ENCODE measurements at places on chromosomes 16 and 17.

DNA sequence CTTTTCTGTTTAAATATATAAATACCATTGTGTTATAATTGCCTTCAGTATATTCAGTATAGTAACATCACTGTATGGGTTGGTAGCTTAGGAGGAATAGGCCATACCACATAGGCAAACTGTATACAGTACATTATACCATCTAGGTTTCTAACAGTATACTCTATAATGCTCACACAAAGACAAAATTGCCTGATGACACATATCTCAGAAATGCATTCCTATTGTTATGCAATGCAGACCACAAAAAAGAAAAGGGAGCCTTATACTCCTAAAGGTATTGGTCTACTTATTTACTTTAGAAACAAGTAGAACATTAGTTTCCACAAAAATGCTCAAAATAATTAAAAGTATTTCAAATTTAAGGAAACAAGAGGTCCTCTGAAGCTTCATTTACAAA is 47.9 kb downstream of the SETD6 start:
- no peak for DNase-seq

GRCh38 chr17:5355421-5356129 is 63.9 kb downstream of the NUP88 start:
- DNase-seq, result no peak

- DNase-seq, result peak; percentile 59
These were observed 32.8 kb downstream of the MYO15A start for GRCh38 chr17:18141210-18141803.

DNA sequence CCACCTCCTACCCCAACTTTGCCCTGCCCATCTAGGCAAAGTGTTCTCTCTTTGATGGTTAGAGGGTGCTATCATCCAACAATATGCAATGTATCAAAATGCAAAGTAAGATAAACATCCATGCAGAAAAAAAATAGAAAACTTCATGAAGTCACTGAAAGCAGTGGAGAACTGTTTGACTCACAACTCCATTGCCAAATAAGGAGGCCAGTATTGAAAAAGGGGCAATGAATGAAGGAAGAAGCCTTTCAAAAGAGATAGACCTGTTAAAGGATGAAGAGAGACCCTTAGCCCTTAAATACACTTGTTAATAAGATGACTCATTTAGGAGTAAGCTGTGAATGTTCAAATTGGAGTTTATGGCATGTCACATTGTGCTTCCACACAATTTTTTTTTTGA is 13.0 kb downstream of the FA2H start:
- no peak for DNase-seq

DNA sequence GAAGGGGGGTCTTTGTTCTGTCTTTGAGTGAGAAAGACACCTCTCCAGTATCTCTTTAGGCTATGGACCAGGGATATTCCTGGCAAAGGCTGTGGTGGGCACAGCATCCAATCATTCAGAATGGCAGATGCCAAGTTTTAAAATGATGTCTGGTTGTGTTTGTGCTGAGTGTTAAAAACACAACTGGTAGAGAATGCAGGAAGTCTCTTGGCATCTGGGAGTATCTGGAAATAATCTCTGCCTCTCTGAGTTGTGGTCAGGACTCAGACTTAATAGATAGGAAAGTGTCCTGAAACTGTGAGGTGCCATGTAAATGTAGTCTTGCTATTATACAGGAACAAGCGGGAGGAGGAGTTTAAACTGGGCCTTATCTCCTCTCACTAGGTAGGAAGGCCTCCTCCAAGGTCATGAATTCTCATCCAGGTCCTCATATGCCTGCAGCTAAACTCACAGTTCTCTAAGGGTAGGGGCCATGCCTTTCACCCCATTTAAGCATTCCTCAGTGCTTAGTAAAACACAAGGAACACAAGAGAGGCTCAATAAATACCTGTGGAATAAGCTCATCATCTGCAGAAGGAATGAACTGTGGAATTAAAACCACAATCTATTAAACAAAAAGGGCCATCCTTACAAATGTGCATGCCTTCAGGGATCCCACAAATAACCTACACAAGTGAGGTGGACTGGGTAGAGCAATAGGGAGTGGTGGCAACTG is 317.6 kb downstream of the CBLN1 start:
- no peak for DNase-seq

DNA sequence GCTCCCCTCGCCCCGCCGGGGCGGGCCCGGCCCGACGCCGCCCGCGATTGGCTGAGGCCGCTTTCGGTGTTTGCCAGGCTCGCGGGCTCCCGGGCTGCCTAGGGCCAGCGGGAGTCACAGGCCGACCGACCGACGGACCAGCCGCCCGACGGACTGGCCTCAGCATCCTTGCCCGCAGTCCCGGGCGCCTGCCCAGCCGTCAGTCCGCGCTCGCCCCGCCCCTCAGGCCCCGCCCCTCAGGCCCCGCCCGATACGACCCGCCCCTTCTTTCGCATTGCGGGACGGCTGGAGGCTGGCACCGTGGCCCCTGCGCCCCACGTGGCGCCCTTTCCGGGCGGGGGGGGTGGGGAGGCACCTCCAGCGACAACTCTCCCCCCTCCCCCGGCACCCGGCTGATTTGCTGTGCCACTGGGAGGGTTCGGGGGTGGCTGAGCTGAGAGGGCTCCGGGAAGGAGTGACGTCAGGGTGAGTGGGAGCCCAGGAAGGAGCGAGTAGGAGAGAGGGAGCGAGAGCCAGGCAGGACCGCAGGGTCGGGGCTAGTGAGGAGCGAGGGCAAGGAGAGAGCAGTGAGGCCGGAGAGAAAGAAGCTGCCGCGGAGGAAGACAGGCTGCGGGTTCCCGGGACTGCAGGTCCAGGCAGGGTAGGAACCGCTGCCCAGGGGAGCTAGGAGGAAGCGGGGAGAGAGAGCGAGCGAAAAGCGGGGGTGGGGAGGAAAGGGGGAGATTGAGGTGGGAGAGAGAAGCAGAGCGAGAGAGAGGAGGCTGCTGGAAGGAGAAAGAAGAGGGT is at the start of gene ASPHD1:
ASPHD1 (plus strand) TSS at position 387 of the 786 bp plus-strand sequence. CDS start 484 bp downstream, outside the sequence.
- DNase-seq, result peak; percentile 79

DNA sequence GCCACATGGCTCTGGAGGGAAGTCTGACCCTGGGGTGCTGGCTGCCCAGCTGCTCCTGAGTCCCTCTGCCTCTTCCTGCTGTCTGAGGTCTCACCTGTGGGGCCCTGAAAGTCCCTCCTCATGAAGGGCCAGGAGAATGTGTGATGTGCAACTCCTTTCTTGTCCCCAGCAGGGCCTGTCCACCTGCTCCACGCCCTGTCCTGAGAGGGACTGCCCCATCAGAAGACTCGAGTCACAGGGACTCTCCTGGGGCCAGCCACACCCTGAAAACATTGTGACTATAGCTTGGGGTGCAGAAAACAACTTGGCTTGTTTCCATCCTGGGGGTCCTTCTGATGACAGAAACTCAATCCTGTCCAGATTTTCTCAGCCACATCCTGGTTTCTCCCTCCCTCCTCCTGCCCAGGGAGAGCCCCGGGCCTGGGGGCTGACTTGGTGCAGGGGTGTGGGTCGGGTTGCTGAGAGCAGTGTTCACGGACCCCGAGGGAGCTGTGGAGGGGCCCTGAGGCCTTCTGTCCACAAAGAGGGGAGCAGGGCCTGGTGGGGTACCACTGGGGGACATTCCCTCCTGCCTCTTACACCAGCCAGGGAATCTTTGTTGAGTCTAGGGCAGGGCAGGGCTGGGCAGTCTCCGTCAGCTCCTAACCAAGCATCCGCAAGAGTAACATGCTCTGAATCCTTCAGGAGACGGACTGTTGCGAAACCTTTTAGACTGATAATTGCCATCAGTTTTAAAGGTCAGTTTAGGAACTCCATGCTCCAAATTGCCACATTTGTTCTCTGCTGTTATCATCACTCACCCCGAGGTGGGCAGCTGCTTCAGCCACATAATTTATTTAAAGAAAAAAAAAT is 45.9 kb downstream of the NT5M start:
- DNase-seq, result no peak

- DNase-seq, result no peak
These were observed 169.1 kb downstream of the HS3ST3B1 start for GRCh38 chr17:14469971-14470370.

DNA sequence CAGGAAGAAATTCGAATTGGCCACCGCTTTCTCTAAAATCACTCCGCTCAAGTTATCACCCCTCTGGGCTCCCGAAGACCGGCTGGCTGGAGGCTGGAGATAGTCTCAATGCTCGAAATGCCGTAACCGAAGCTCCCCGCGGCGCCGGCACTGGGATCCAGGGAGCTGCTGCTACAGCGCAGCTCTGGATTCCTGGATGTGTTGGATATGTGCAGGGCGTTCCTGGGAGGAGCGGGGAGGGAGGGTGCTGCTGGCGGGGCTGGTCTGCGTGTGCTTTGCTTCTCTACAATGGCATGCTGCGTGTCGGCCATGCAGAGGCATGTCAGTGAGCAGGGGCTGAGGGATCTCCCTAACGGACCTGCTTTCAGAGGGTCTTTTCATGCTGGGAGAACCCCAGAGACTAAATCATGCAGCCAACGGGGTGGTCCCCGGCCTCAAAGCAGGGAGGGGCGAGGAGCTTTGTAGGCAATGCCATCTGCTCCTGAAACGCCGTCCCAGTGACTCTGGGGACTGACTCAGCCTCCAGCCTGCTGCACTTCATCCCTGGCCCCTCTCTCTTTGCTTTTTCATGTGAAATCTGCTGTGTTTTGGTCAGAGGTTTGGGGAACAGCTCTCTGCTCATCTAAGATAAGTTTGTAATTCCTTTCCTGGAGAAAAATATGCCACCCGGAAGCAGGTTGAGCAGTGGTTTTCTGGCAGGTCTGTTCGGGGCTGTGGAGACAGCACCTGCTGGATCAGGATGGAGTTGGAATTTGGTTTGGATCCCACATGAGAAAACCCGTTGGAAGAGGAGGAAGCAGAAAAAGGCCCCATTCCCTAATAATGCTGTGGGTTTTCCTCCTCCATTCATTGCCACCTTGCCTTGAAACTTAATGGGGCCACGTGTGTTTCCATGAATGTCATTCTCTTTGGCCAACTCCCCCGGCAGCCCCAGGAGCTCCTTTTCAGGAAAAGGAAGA is 311.4 kb downstream of the SEC14L1 start:
- DNase-seq, result peak; percentile 55

DNA sequence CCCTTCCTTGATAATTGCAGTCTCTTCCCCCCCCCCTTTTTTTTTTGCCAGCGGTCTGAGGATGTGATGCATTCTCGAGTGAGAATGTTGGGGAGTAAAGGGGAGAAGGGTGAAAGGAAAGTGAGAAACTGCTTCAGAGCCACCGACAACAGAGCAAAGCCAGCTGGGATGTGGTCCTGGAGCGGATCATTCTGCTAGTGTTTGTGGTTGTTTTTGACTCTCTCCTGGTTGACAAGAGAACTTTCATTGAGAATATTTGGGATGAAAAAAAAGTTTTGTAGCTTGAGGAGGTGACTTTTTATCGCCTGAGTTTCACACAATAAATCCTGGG is 1.3 kb downstream of the NF1 start:
- no peak for DNase-seq

DNA sequence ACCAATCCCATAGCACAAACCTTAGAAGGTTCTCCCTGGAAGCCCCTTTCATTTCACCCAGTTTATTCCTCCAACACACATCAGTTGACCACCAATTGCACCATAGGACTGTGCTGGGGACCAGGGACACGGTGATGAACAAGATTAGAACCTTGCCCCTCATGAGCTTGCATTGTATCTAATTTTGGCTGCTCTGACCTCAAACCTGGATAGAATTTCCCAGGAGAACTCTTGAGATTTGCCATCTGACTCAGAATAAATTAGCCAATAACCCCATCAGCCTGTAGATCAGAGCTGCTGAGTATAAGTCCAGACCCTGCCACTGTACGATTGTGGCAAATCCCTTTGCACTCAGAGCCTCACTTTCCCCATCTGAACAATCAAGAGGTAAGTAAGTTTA is 52.1 kb downstream of the CDH11 start:
- no peak for DNase-seq

- no peak for DNase-seq
These were observed 24.0 kb upstream of the SREBF1 start for GRCh38 chr17:17860766-17861107.

DNA sequence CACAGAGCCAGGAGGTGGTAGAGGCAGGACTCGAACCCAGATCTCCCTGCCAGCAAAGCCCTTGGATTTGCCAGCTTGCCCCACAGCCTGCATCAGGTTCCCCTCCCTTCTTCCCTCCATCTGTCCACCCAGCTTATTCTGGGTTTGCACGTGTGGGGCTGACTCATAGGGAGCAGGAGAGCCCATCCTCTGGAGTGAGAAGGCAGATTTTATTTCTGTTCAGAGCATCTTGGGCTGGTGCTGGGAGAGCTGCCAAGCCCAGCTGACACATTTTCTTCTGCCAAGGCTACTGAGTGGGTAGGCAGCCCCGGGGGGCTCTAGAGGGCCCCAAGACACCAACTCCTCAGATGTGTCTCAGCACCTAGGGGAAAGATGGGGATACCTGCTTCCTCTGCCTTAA is 106.3 kb upstream of the CRHR1 start:
- DNase-seq, result no peak

DNA sequence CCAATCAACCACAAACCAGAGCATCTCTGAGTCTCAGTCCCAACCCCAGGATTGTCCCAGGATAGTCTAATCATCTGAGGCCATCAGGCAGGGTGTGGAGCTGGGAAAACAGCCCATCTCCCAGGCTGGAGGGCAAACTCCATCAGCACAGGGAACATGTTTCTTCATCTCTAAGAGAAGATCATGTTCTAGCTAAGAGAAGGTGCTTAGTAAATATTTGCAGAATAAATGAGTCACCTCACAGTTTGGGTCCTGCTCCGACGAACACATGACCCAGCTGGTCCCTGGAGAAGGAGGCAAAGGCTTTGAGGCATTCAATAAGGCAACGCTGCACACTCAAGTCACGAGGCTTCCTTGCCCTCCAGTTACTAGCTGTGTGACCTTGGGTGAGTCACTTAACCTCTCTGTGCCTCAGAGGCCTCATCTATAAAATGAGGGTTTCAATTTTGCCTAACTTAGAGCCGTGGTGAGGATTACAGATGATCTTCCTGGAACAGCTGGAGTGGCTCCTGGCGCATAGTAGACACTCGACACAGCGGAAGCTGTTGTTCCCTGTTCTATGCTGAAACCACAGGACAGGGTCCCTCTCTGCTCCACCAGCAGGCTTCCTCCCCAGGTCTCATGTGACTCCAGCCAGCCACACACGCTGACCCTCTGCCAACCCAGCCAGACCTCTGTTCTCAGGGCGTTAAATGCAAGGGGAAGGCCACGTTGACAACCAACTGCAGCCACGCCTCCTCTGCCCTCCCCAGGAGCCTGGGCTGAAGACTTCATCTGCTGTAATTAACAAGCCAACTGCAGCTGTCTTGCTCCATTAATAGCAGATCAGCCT is 10.3 kb upstream of the RPL38 start:
- no peak for DNase-seq

Data from CD4-positive, alpha-beta T cell treated with Interleukin-6 for 4 hours (primary cell).